ENCODE measurements at places on chromosomes 1 and 21. TPM values are rescaled to one million over a fixed set of nuclear protein-coding genes. Genes with fewer than 3 reads are reported as not detected.

- no peak for DNase-seq
These were observed 69.1 kb downstream of the SPSB1 start for GRCh38 chr1:9361630-9362260.

- DNase-seq, result no peak
These were observed 22.9 kb downstream of the OVAAL start for GRCh38 chr1:180581635-180582039.

GRCh38 chr21:44429894-44430293, 25.4 kb upstream of the LRRC3 start:
- no peak for DNase-seq

- no peak for DNase-seq
These were observed 236.2 kb downstream of the NFIA start for GRCh38 chr1:61318319-61319125.

GRCh38 chr1:54795356-54795665, 5.8 kb downstream of the TTC22 start:
- no peak for DNase-seq

The OR10Z1 gene
- total RNA-seq, result not detected
